BJ (cell line): ENCODE measurements at places on chromosomes 7 and 10.

DNA sequence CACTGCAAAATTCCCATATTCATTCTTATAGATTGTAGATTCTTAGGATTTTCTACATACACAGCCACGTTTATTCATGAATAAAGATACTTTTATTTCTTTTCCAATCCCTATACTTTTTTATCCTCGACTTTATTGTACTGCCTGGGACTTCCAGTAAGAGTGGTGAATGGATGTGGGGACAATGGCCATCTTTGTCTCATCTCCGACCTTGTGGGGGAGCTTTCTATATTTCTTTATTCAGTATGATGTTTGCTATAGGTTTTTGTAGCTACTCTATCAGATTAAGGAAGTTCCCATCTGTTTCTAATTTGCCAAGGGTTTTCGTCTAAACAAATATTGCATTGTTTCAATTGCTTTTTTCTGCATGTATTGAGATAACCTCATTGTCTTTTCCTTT, 184.3 kb downstream of the FOXP2 start:
- no peak for DNase-seq

GRCh38 chr7:43108255-43109011, 4.0 kb upstream of the HECW1 start:
- DNase-seq: no peak

- DNase-seq: no peak
These were observed 77.4 kb downstream of the VOPP1 start for GRCh38 chr7:55494951-55495350.

GRCh38 chr7:44392618-44393010, 67.2 kb upstream of the CAMK2B start:
- DNase-seq: no peak

GRCh38 chr10:60708666-60709065, 69.6 kb upstream of the CDK1 start:
- no peak for DNase-seq

GRCh38 chr7:43960933-43961332, 34.7 kb downstream of the UBE2D4 start:
- no peak for DNase-seq

- no peak for DNase-seq
These were observed 222.5 kb upstream of the RHOBTB1 start for GRCh38 chr10:61166489-61166888.

- DNase-seq: no peak
These were observed 35.5 kb downstream of the CFAP46 start for GRCh38 chr10:132906836-132907235.

DNA sequence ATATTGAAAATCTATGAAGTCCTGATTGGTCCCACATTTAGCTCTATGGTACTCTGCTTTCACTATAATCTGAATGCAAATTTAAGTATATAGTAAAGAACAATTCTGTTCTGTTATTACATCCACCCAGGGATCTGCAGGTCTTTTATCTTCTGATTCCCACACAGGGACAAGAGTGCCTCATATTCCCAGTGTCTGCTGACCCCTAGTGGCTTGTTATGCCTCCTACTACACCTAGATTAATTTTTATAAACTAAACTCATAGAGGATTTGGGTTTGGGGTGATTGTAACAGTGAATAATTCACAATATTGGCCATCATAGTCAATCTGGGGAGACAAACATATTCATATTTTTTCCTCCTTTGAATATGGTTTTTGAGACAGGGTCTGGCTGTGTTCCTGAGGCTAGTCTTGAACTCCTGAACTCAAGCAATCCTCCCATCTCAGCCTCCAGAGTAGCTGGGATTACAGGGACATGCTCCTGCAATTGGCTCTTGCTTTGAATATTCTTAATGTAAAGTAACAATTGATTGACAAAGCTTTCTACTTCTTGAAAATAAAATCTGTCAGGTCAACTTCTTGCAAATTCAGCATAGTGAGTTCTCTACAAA, 282.1 kb downstream of the KCND2 start:
- no peak for DNase-seq

GRCh38 chr7:127940381-127941160, 90.7 kb downstream of the LRRC4 start:
- no peak for DNase-seq

- DNase-seq: no peak
These were observed 99.8 kb upstream of the GJD4 start for GRCh38 chr10:35505241-35505873.

DNA sequence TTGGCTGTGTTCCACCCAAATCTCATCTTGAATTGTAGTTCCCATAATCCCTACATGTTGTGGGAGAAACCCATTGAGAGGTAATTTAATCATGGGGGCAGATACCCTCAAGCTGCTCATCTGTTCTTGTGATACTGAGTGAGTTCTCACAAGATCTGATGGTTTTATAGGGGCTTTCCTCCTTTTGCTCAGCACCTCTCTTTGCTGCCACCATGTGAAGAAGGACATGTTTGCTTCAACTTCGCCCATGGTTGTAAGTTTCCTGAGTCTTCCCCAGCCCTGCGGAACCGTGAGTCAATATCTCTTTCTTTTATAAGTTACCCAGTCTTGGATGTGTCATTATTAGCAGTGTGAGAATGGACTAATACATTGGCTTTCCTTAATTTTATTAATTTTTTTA, 527.8 kb downstream of the MDFIC start:
- DNase-seq: no peak

DNA sequence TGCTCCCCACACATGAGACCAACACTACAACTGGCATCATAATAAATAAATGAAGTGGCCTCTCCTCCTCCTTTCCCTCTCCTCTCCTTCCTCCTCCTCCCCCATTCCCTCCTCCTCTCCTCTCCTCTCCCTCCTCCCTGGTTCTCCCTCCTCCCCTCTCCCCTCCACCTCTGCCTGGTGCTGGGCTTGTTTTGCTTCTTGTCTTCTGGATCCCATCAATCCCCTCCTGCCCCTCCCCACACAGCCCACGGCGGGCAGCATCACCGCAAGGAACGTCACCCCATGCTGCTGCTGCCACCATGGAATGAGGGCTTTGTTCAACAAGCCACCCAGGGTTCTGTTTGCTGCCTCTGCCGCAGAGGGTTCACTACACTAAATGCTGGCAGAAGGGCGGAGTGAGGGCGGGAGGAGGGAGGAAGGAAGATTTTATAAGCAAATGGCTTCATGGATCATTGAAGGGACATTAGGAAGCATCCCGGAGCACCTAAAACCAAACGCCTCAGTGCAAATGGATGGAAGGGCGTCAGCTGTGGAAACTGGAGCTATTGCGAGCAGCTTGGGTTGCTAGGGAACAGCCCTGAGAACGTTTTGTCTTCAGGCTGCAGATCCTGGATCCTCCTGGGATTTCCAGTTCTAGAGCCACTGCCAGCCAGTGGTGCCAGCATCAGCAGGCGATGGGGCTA, 379.7 kb upstream of the ZMIZ1 start:
- DNase-seq: no peak

GRCh38 chr10:30227481-30227880, 121.6 kb downstream of the MTPAP start:
- DNase-seq: no peak

DNA sequence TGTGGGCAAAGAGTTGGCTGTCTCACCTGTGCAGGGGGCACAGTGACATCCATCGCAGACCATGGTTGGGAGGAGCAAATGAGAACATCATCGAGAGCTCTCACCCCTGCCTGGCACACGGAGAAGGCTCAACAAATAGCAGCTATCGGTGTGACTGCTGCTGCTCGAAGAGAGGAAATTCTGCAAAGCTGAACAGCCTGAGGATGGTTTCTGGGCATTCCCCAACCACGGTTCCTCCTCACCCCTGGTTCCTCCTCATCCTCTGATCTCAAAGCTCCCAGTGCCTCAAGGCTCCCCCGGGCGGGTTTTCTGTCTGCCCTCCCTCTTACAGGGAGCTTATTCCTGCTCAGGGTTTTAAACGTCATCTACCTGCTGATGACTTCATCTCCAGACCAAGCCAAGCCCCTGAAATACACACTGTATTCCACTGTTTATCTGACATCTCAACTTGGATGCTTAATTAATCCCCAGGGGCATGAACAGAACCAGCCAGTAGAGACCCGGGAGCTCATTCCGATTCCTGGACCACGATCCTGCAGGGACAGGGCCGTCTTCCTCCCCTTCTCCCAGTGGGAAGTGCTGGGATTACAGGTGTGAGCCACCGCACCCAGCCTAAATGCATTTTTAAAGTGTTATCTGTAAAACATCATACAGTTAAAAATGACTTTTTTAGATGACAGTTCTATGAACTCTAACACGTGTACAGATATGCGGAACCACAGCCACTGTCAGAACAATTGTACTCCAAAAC, 19.5 kb upstream of the NOM1 start:
- no peak for DNase-seq

GRCh38 chr10:52674474-52674873, 98.1 kb downstream of the MBL2 start:
- no peak for DNase-seq

GRCh38 chr7:35003679-35004303, 33.5 kb downstream of the DPY19L1 start:
- DNase-seq: peak; percentile 9

DNA sequence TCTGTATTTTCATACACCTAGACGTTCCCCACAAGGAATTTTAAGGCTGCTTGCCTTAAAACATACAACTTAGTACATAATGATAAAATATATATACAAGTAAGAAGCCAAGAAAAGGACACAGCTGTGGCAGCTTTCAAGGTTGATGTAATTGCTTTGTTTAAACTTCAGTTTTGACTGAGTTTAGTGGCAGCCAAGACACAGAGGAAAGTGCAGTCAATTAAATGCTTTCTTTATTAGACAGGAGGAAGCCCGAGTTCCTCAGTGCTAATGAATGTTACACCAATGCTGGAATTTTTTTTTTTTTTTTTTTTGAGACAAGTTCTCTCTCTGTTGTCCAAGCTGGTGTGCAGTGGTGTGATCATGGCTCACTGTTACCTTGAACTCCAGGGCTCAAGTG, 11.2 kb upstream of the STK31 start:
- DNase-seq: no peak

DNA sequence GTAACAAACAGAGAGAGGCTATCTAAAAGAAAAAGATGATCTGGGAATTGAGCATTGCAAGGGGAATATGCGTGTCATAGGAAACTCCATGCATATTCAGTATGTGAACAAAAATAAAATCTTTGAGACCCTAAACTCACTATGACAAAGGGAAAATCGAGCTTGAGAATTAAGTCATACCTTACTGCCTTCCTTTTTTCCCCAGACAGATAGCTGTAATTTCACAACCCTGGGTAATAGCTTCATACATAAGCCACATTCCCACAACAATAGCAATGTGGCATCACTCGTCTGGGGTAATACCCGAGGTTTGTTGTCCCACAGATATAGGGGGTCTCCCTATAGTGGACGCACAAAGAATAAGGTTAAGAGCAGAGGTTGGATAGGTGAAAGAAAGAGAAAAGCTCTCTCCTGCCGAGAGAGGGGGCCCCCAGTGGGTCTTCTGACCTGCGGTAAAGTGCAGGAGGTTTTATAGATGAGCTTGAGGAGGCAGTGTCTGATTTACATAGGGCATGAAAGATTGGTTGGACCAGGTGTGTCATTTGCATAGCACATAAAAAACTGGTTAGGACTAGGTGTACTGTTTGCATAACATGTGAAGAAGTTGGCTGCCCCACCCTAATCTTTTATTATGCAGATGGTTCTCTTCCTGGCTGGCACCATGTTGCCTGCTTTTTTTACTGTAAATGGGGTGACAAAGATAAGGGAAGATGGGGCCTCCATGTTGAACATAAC, 11.6 kb downstream of the CYP3A43 start:
- no peak for DNase-seq

GRCh38 chr10:102115775-102116174, 4.4 kb downstream of the LDB1 start:
- DNase-seq: no peak

- DNase-seq: no peak
These were observed 20.6 kb downstream of the HNRNPA2B1 start for GRCh38 chr7:26179826-26180497.

- no peak for DNase-seq
These were observed 411.2 kb downstream of the GLRX3 start for GRCh38 chr10:130547368-130547767.

GRCh38 chr7:118079369-118079768, 104.6 kb upstream of the LSM8 start:
- DNase-seq: no peak

- DNase-seq: no peak
These were observed 86.3 kb upstream of the AHR start for GRCh38 chr7:17212188-17212587.

DNA sequence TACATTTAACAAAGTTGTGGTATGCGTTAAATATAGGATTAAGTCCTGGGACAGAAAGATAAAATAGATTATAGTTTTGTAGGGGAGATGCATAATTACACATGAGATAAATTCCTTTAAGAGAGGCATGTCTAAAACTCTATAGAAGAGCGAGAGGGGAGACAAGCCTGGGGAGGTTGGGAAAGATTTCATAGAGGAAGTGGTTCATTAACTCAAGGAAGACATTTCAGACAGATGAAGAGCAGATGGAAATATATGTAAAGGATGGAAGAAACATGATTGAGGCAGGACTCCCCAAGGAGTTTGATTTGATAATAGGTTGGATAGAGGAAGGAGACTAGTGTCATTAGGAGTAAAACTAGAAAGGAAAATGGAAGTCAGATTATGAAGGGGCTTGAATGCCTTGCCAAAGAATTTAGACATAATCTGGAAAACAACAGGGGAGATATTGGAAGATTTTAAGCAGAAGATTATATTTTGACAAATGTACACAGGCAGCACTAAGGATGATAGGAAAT, 96.1 kb downstream of the PHTF2 start:
- no peak for DNase-seq

GRCh38 chr7:55335151-55335550, 30.0 kb upstream of the LANCL2 start:
- no peak for DNase-seq

DNA sequence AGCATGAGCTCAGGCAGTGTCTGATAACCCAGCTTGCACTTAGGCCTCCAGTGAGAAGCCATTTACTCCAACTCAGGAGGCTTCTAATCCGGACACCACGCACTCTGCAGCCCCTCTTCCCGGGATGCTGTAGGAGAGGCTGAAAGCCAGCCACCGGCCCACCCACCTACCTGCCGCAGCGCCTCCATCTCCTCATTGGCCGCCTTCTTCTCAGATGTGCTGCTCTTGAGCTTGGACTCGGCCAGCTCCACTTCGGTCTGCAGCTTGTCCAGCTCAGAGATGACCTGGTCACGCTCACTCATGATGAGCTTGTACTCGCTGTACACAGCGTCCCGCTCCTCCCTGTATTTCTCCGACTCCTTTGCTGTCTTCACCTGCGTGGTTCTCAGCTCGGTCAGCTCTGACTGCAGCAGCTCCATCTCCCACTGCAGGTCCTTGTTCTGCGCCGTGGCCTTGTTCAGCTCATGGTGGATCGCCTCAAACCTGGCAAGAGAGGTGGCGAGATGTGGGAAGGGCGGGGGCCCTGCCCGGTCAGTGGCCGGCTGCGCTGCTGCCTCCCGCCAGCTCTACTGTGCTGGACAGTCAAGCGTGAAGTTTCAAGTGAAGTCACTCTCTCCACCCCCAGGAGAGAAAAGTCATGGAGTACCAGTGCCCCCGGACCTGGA, 84.7 kb downstream of the DLG5 start:
- no peak for DNase-seq
